ENCODE measurements at places on chromosomes 3 and 15. TPM values are rescaled to one million over a fixed set of nuclear protein-coding genes. Genes with fewer than 3 reads are reported as not detected.

The GAP43 gene
- not detected for total RNA-seq

The GOLGA8J gene
- not detected for total RNA-seq

DNA sequence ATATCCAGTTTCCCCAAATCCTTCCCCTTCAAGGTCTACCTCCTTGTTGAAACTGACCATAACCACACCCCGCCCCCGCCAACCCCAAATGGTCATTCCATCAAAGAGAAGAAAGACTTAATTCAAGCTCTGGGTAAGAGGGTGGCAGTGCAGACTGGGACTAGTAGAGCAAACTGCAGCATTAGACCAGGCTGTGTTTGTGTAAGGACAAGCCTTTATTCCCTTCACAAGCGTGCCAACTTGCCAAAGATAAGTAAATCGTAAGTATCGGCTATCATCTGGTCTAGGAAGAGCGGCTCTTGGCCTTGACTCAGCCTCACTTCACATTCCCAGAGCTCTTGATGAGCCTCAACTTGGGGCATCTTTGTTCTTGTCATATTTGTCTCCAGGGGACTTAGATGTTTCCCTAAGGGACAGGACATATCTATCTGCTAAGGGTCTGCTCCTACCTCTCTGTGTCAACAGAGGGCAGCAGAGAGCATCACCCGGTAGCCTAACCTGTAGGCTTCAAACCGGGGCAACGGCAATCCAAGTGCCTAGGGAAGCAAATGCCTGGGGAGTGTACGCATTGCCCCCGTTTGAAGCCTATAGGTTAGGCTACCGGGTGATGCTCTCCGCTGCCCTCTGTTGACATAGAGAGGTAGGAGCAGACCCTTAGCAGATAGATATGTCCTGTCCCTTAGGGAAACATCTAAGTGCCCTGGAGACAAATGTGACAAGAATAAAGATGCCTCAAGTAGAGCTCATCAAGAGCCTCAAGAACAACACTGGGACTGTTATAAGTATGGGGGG lies 8.9 kb upstream of the MAP3K13 start:
- no peak overlapping the region for H3K27ac ChIP-seq
- H3K4me1 ChIP-seq, result no peaks in the 10 kb centered on the region
- H3K27me3 ChIP-seq, result peaks cover 6% of the 10 kb centered on the region
- H3K36me3 ChIP-seq, result no peaks in the 10 kb centered on the region

GRCh38 chr3:52227117-52227516 lies 1.7 kb upstream of the TLR9 start:
- no peaks in the 10 kb centered on the region for H3K27me3 ChIP-seq
- peaks cover 22% of the 10 kb centered on the region for H3K36me3 ChIP-seq
- H3K4me1 ChIP-seq, result peaks cover 53% of the 10 kb centered on the region
- no peak overlapping the region for H3K4me3 ChIP-seq
- peak; percentile 30 for DNase-seq
- H3K27ac ChIP-seq, result peak overlapping the region; percentile 38

GRCh38 chr3:15438983-15439382 lies 11.6 kb downstream of the EAF1 start:
- peaks cover 18% of the 10 kb centered on the region for H3K4me1 ChIP-seq
- no peaks in the 10 kb centered on the region for H3K27me3 ChIP-seq
- peaks cover 60% of the 10 kb centered on the region for H3K36me3 ChIP-seq
- peak overlapping the region; percentile 51 for H3K27ac ChIP-seq
- H3K4me3 ChIP-seq, result no peak overlapping the region

DNA sequence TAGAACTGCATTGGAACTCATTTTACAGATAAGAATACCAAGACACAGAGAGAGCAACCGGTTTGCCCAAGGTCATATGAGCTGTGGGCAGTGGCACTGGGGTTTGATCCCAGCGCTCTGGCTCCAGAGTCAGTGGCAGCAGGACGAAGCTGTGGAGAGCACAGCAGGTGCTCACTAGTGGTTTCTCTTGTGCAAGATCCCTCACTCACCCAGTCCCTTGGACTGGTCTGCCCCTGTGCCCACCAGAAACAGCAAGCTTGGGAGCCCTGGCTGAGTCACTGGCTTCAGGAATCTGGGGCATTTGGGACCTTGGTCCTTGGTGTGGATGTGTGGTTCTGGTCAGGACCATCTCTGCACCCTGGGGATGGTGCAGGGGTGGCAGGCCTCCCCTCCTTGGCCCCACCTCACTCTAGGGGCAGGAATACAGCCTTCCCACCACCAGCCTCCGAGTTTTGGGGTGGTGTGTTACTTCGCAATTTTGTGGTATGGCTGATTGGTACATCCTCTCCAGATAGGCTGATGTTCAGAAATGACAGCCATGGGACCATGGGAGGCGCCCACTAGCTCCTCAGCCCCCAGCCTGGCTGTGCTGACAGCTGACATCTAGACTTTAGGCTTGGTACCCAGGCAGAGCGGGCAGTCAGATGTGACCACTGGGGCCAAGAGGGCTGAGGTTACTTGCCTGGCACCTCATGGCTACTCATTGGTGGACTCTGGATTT lies 104.6 kb downstream of the LSM3 start:
- H3K4me1 ChIP-seq, result no peaks in the 10 kb centered on the region
- H3K27me3 ChIP-seq, result peaks cover 2% of the 10 kb centered on the region
- H3K27ac ChIP-seq, result no peak overlapping the region
- no peak overlapping the region for H3K4me3 ChIP-seq

The ATP2B2 gene
- total RNA-seq, result 0.05 TPM

The ARGFX gene
- not detected for total RNA-seq

- DNase-seq, result no peak
- H3K27me3 ChIP-seq, result peaks cover 7% of the 10 kb centered on the region
- no peak overlapping the region for H3K4me3 ChIP-seq
- H3K4me1 ChIP-seq, result no peaks in the 10 kb centered on the region
- H3K36me3 ChIP-seq, result no peaks in the 10 kb centered on the region
Measured at GRCh38 chr3:71931922-71932321, 147.0 kb upstream of the PROK2 start.

DNA sequence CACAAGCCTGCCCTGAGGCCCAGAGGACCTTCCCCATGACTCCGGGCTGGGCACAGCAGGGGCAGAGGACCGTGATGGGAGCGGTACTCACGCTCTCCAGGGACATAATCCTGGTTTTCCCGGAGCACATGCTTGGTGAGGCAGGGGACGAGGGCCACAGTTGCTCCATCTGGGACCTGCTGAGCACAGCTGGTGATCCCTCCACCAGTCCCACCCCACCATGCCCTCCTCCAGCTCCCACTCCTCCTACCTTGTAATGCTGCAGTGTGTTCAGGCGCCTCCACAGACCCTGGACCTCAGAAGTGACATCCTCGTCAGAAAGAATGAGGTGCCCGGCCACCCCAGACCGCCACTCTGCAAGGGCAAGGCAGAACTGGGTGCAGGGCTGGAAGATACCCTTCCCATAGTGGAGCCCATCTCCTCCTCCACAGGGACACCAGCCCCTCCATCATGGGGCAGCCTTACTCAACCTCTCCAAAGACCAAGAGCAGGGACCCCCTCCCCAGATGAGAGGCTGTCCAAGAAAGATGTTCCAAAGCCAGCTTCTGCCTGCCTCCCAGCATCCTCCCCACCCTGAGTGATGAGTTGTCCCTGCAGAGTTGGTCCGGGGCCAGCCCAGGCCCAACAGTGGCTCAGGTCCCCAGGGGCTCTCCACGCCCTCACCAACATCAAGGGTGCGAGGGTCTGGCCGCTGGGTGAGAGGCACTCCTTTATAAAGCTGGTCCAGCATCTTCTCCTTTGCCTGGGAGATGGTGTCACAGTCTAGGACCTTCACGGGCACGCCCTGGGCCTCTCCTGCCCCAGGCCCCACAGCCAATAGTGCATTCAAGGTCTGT lies 19.5 kb downstream of the PLXNB1 start:
- H3K4me3 ChIP-seq, result no peak overlapping the region
- H3K27me3 ChIP-seq, result no peaks in the 10 kb centered on the region
- no peaks in the 10 kb centered on the region for H3K36me3 ChIP-seq
- DNase-seq, result no peak
- H3K27ac ChIP-seq, result no peak overlapping the region

The POU1F1 gene
- total RNA-seq, result not detected

DNA sequence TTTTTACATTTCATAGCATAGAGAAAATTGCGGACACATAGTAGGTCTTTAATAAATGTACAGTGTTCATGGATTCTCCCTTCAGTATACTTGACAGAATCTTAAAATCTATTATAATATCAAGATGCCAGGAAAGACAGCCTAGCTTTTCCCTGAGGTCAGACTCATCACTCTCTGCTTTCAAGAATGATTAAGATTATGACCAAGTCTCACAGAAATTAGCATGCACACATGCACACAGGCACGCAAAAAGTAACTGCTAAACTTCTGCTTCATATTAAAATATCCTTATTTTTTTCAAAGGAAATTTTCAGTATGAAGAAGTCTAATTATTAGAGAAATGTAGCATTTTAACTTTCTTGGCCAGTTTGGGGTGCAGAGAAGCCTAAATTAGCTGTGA lies 493.8 kb upstream of the NECTIN3 start:
- H3K27me3 ChIP-seq, result no peaks in the 10 kb centered on the region
- DNase-seq, result no peak
- no peak overlapping the region for H3K27ac ChIP-seq
- H3K4me1 ChIP-seq, result peaks cover 2% of the 10 kb centered on the region
- no peak overlapping the region for H3K4me3 ChIP-seq
- H3K36me3 ChIP-seq, result no peaks in the 10 kb centered on the region

DNA sequence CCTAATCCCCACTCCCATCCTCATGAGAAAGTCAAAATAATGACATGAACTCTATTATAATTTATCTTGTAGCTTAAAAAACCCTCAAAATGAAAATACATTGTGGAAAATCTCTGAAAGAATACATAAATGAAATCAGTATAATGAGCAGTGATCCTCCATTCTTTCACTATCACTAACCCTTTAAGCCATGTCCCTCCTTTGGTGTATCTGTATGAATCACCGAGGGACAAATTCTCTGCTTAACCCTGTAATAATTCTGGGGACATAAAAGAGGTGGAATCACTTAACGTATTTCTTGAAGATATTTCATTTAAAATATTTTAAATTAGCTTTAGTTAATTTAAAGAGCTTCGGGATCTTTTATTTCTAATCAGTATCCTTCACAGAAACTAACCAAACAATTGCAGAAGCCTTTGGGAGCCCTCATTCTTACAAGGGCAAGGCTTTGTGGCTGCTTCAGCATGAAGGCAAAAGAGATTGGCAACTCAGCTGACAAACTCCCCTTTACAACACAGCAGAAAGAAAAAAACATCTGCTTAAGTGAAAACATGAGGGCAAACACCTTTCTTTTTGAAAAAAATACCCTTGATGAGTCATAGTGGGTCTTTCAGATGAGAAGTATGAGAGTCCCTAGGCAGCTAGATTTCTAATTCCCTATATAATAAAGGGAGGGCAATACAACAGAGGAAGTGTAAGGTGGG lies 44.0 kb upstream of the ALCAM start:
- H3K27ac ChIP-seq, result no peak overlapping the region
- DNase-seq, result no peak
- H3K36me3 ChIP-seq, result no peaks in the 10 kb centered on the region
- no peaks in the 10 kb centered on the region for H3K4me1 ChIP-seq
- peaks cover 6% of the 10 kb centered on the region for H3K27me3 ChIP-seq
- no peak overlapping the region for H3K4me3 ChIP-seq

- no peaks in the 10 kb centered on the region for H3K27me3 ChIP-seq
- no peaks in the 10 kb centered on the region for H3K4me1 ChIP-seq
- no peak overlapping the region for H3K27ac ChIP-seq
- DNase-seq, result no peak
- H3K4me3 ChIP-seq, result no peak overlapping the region
Measured at GRCh38 chr3:83769791-83770663, 1188.8 kb upstream of the CADM2 start.

- no peak for DNase-seq
- H3K4me3 ChIP-seq, result no peak overlapping the region
- no peaks in the 10 kb centered on the region for H3K4me1 ChIP-seq
- H3K27ac ChIP-seq, result no peak overlapping the region
- H3K27me3 ChIP-seq, result no peaks in the 10 kb centered on the region
Measured at GRCh38 chr3:50551054-50551659, 16.4 kb downstream of the C3orf18 start.

DNA sequence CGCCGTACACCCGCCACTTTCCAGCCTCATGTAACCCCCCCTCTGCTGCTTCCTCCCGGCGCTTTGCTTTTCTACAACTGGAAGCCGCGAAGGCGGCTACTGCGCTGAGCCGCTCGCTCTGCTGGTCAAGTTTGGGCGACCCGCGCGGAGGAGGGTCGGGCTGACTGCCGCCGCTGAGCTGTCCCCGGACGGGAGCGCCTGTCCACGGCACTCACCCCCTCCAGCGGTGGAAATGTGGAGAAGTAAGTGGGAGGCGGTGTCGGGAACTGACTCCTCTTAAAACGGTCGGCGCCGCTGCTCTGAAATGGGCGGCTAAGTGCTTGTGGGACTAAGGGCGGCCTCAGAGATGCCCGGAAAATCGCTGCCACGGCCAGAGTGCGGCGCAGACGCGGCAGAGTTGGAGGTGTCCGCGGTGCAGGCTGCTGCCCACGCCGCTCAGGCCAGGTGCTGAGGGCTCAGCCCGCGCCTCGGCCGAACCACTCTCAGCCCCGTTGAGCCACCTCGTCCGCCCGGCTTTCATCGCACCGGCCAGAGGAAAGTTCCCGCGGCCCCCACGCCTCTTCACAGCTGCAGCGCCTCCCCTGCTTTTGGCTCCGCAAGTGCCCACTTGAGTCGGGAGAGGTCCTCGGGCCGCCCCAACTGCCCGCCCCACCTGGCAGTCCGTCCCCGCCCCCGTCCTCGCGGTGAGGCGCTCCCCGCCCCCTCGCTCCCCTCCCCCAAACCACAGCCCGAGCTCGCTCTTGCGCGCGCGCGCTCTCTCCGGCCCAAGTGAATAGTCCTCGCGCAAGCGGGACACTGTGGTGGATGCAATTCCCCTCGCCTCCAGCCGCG lies at the start of gene EPHA6:
Gene EPHA6, plus strand, starts transcription at position 775 of the 831 bp plus-strand sequence.
- DNase-seq, result peak; percentile 20
- H3K4me1 ChIP-seq, result peaks cover 8% of the 10 kb centered on the region
- H3K36me3 ChIP-seq, result no peaks in the 10 kb centered on the region

DNA sequence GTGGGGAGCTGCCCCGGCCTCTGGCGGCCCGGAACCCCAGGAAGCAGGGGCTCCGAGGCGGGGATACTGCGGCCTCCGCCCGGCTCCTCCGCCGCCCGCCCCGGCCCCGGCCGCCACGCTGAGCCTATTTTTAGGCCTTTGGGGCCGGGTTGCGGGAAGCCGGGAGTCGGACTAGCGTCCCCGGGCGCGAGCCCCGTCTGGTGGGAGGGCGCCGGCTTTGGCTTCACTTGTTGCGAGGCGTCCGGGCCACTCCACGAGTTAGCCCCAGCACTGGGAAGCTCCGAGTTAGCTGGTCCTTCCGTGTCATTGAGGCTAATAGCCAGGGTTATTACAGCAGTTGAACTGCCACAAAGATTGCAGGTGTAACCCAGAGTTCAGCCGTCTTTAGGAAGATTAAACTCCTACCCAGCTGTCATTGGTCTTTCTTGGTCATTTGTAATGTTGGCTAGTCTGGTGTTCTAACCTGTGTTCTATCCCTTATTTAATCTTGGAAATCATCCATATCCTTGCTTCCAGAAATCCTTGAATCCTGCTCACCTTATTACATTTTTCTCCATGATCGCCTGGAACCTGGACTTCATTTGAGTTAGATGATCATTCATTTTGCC lies 791 bp downstream of the GYG1 start:
- DNase-seq, result peak; percentile 44
- H3K27me3 ChIP-seq, result no peaks in the 10 kb centered on the region
- peak overlapping the region; percentile 58 for H3K27ac ChIP-seq

The SLITRK3 gene
- total RNA-seq, result not detected

All from activated CD4-positive, alpha-beta memory T cell treated with anti-CD3 and anti-CD28 coated beads for 36 hours (primary cell).